ENCODE measurements at places on chromosomes 2 and 18. TPM values are rescaled to one million over a fixed set of nuclear protein-coding genes. Genes with fewer than 3 reads are reported as not detected.
A peak's percentile ranks its signal among the peaks of the same experiment; 100 is the strongest.

- DNase-seq = no peak
Measured at GRCh38 chr2:127662937-127663565, 12.3 kb downstream of the LIMS2 start.

DNA sequence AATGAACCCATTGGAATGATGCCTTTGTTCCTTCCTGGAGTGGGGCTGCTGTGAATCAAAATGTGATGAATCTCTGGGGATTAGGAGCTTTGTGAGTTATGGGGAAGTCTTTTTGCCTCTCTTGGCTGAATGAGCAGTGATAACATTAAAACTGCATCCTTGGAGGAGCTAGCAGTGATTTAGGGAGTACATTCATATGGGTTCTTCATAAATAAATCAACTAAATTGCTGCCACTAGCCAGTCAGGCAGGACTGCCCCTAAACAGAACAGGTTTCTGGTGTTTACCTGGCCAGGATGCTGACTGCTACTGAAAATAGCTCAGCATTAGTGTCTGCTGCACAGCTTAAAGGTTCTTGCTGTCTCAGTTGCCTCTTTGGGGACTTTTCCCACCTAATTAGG, 244.5 kb upstream of the MEX3C start:
- DNase-seq = no peak

DNA sequence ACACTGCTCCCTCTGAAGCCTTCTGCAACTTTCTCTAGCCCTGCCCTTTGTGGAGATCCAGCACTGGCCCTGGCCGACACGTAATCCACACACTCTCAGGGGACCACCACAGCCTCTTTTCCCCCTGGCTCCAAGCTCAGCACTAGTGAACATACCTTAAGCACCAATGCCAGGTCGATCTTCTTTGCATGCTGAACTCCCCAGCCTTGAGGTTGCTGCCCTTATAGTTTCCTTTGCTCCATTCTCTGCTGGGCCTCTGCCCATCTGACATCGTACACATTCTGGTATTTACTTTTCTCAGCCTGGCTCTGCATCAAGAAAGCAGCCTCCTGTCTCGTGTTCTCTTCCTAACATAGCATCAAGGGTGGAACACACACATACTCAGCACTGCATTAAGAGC, 361.5 kb downstream of the LPIN1 start:
- DNase-seq = no peak

DNA sequence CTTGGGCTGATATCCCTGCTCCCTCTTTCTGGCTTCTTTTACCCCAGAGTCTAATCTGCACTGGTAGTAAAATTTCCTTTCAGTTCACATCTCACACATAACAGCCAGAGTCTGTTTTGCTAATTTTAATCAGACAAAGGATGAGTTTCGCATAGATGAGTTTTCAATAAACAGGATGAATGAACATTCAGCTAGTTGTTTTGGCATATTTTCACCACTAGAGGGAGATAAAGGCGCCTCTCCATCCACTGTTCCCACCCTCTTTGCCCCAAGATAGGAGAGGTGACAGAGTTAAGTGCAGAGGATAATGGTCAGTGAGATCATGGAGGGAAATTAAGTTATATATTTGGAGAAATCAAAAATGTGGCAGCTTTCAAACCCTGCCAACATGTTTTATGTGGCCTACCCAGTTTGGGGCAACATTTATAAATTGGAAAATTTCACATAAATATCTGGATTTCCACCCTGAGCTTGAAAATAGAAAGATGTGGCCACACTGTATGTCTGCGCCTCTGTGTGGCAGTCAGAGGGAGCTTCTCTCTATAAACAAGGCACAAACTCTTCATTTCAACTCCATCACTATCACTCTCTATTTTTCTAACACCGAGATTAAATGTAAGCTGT, 48.5 kb upstream of the DTNA start:
- peak; percentile 62 for DNase-seq

MOCOS gene
- total RNA-seq = 0.85 TPM

GRCh38 chr18:57910817-57911216, 107.7 kb upstream of the ATP8B1 start:
- DNase-seq = no peak

- DNase-seq = no peak
Measured at GRCh38 chr2:53268086-53268485, 499.5 kb upstream of the CHAC2 start.

TTC27 gene
- 20.1 TPM for total RNA-seq

TCF7L1 gene
- total RNA-seq = 13.2 TPM

KDSR gene
- 40.6 TPM for total RNA-seq

GRCh38 chr2:134228493-134228903, 25.4 kb upstream of the MGAT5 start:
- no peak for DNase-seq

DNA sequence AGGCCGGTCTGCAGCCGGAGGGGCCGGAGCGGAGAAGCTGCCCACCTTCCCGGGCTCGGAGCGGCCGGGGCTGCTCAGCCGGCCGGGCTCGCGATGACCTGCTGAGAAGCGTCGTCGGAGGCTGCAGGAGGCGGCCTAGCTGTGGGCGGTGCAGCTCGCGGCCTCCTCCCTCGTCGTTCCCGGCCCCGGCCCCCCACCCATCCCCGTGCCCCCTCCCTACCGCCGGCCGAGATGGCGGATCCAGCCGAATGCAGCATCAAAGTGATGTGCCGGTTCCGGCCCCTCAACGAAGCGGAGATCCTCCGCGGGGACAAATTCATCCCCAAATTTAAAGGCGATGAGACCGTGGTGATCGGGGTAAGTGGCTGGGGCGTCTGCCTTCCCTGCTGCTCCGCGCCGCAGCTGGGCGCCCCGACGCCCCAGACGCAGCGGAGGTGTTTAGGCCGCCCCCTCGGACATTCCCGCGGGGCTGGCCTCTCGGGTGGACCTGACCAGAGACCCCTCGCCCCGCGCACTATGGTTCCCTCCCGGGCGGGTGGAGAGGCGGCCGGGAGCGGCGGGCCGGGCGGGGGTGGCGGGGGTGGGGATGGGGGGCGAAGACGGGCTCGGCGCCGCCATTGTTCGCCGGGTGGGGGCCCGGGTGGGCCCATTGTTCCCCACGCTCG, 492 bp downstream of the KIF5C start:
- no peak for DNase-seq

INSIG2 gene
- total RNA-seq = 19.7 TPM

DNA sequence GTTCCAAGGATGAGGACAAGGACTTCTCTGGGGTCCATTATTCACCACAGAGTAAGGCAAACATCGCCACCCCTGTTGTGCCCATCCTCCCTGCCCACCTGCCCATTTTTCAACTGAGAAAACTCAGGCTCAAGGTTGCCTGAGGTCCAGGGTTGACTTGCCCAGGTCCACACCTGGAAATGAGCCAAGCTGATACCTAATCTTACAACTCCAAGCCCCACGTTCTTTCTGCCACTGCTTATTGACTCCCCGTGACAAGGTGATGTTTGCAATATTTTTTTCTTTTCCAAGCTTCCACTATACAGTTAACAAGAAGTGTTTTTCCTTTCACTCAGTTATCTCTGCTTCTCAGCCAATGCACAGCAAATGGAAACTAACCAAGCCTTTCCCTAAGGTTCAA, 39.0 kb downstream of the RNF152 start:
- no peak for DNase-seq

- no peak for DNase-seq
Measured at GRCh38 chr2:111054791-111055691, 65.7 kb upstream of the BCL2L11 start.
